OCI-LY7 (cell line): ENCODE measurements at places on chromosomes 6 and 20. TPM values are rescaled to one million over a fixed set of nuclear protein-coding genes. Genes with fewer than 3 reads are reported as not detected.

OOEP gene
- total RNA-seq = not detected in 2 replicates

TAGAP gene
- 22.7 and 23.6 TPM in 2 replicates for total RNA-seq

HDGFL1 gene
- total RNA-seq = not detected in 2 replicates

ACTR5 gene
- total RNA-seq = 12.3 and 14.4 TPM in 2 replicates

SLC17A2 gene
- total RNA-seq = not detected in 2 replicates

PDE10A gene
- not detected in 2 replicates for total RNA-seq

MYL9 gene
- total RNA-seq = not detected in 2 replicates

GRCh38 chr20:63013207-63013606 lies 6.4 kb upstream of the BHLHE23 start:
- no peak for DNase-seq

DNA sequence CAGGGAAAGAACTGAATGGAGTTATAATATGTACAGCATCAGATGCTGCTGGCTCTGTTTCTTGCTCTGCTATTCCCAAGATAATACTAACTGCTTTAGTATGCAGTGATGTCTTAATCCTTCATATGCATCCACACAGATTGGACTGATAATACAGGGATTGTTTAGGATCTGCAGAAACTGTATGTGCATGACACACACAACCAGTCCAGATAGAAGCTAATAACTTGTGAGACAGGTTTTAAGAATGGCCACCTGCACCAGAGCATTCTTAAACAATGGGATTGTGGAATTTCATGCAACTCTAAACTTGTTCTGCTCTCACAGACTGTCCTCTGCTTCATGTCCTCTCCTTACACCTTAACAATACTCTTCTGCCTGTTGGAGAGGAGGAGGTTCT lies 90.9 kb downstream of the SPTLC3 start:
- DNase-seq = no peak

GRCh38 chr20:37850724-37851355 lies 52.1 kb upstream of the VSTM2L start:
- no peak for DNase-seq

DNA sequence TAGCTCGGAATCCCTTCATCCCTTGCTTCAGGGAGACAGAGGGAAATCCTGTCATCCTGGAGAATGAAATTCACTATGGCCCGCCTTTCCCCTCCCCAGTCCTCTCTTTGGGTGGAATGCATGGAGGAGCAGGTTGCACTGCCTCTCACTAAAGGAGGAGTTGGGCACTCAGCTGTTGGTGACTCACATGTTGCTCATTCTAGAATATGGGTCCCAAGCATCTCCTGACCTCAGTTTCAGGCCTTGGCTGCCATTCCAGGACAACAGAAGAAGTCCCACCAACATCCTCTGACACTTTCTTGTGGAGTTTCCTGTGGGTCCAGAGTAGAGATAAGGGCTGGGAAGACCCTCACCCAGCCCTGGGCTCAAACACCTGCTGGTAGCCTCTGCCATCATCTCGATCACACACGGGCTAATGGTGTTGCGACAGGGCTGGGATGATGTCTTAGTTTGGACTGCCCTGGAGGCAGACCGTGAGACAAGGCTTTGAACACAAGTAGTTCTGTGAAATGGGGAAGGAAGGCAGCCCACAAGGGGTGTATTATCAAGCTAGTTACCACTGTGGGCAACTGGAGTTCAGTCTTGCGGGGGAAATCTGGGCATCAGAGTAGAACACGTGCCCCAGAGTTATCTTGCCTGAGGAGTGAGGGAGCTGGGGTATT lies 52.4 kb upstream of the RNF24 start:
- DNase-seq = no peak

- DNase-seq = no peak
Measured at GRCh38 chr6:153309651-153310050, 178.6 kb upstream of the RGS17 start.

- no peak for DNase-seq
Measured at GRCh38 chr6:14384175-14384949, 266.8 kb downstream of the CD83 start.

DNA sequence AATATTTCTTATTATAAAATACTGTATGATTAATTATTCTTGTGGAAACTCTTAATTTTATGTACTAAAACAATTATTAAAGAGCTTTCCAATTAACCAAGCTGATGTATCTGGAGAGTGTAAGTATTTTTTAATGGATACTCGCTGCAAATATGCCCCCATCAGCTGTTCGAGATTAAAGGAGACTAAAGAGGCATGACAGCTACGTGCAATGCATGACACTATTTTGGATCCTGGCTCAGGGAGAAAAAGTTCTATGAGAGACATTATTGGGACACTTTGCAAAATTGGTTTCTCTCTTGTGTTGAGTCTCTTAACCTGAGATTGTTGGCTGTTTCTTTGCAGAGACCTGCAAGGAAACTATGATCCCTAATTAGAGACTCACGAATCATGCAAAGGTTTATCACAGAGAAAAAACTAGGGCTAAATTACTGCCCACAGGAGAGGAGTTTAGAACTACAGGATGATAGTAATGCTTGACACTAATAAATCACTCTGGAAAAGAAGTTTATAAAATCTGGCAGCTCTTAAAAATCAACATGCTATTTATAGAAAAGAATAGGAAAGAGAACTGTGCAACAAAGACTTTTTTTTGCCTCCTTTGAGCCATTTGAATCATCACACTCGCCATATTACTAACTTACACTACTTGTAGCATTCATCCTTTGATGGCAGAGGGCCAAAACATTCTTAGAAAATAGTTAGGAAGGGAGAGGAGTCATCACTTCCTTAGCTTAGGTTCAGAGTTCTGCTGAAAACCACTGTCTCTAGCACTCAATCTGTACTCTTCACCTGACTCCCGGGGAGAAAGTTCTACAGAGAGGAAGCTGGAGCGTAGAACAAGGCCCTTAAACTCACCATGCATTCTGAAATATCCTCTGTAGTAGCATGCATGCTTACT lies 25.3 kb downstream of the NRN1 start:
- DNase-seq = no peak

- DNase-seq = no peak
Measured at GRCh38 chr20:57936636-57937385, 227.0 kb upstream of the PMEPA1 start.

DNA sequence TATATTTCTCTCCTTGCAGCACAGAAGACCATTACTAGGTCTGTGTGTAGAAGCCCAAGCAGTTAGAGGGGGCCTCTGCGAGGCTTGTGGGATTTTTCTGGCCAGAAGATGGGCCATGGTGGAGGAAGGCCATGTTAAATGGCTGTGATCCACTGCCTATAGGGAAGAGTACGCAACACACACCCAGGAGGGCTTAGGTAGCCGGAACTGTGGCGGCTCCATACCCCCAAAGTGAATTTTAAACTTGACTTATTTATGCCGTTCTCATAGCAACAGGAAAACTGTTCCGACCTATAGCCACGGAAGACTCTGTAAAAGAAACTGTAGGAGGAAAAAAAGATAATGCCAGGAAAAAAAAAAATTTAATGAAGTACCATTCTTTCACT lies 69.5 kb downstream of the SLX4IP start:
- DNase-seq = no peak

DNA sequence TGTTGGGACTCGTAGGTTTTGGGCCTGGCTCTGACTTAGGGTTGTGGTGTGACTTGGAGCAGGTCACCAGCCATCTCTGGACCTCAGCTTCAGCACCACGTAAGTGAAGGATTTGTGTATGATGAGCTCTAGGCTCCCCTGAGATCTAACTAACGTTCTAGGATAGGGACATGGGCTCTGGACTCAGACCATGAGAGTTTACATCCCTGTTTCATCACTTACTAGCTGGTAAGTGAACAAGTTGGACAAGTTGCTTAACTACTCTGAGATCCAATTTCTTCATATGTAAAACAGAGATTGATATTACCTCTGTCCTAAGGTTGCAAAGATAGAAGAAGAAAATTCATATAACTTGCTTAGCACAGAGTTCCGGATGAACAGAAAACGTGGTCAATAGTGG lies 20.3 kb upstream of the PNPLA1 start:
- DNase-seq = no peak
